ENCODE measurements at places on chromosomes 2 and 18.

DNA sequence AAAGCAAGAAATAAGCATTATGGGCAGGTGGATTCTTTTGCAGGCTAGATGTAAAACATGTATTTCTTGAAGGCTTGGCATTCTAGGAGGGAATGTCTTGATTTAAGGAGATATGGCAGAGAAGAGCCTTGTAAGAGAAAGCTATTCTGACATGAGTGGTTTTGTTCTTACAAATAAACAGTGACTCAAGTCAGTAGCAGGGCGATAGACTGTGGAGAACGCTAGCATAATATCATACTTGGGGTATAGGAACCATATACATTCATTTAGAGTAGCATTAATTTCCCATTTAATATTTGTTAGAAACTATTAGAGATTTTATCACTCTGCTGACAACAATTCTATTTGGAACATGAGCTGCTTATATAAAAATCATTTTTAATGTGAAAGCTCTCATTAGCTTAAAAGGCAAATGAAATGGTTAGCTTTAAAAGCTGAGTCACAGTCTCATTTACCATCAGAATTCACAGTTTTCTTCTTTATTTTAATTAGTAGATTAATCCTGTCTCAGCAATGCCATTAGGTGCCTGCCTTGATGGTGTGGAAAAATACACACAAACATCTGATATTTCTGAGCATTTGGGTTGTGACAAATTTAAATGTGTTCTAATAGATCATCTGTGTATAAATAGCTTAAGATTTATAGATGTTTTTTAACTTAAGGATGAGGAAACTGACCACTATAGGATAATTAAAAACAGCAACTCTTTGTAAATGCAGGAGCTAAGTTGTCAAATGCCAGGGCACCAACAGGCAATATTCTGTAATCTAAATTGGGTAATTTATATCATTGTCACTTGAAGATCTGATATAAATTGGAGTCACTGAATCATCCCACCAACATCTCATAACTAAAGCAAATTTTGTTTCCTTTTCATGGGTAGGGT lies 276.7 kb downstream of the PLCL1 start:
- no peak for DNase-seq

DNA sequence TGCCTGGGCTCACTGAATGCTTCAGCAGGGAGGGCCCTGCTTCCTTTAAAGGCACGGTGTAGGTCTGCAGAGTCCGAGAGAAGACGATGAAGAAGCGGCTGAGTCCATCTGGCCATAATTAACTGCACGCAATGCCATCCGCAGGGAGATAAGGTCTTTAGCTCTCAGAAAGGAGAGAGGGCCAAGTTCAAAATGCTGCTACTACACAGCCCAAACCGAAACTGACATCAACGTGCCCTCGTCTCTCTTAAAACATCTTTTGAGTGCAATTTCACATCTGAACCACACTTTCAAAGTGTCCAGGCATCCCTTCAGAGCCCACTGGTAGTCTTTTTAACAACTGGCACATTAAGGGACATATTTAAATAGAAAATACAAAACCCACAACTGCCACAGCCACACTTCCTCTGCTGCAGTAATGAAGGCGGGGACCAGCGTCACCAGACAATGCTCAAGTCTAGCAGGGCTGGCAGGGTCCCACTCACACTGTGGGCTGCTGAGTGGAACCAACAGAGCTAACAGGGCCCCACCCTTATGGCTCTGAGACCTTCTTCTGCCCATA lies 35.8 kb downstream of the ST3GAL5 start:
- DNase-seq, result peak; percentile 57

DNA sequence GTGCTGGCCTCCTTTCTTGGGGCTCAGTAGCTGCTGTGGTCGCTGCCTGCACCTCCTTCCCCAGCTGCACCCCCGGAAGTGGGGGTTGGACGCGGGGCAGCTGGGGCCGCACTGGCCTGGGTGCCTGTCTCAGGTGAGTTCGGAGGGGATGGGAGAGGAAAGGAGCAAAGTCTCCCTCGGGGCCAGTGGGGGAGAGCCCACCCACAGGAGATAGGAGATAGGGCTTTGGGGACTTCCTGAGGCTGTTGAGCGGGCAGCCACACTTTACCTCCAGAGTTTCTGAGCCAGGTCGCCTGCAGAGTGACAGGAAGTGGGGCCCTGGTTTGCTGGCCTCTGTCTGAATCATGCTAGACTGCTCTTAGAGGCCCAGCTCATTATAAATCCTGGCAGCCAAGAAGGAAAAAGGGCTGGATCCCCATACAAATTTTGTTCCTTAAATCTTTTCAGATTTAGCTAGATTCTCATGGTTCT lies 8.1 kb downstream of the MBP start:
- peak; percentile 61 for DNase-seq

- DNase-seq, result no peak
Measured at GRCh38 chr2:129912066-129912820, 67.2 kb upstream of the RAB6C start.

All from stimulated activated CD4-positive, alpha-beta T cell treated with anti-CD3 and anti-CD28 coated beads, Interleukin-2, amount 100 ng/mL, for 24 hours (primary cell).